Activated T-helper 1 cell treated with anti-CD3 and anti-CD28 coated beads, Interleukin-2, amount 50 U/mL, for 16 hours (primary cell): ENCODE measurements at places on chromosomes 4 and X.
A peak's percentile ranks its signal among the peaks of the same experiment; 100 is the strongest.

DNA sequence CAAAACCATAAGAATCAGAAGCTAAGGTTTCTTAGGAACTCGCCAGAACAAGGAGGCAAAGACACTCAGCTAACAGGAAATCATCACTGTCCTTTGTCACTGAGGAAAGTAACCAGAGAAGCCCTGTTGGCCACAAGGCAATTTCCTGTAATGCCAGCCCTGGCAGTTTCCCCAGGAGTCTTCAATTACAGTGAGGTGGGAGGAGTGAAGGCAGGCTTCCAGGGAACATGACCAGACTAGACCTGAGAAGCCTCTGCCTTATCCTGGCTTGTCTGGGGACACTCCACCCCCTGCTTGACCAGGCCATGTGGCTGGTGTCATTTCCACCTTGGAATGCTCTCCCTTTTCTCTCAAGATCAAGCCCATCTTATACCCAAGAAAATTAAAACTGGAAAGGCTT is 125.3 kb downstream of the COL4A6 start:
- no peak for DNase-seq

DNA sequence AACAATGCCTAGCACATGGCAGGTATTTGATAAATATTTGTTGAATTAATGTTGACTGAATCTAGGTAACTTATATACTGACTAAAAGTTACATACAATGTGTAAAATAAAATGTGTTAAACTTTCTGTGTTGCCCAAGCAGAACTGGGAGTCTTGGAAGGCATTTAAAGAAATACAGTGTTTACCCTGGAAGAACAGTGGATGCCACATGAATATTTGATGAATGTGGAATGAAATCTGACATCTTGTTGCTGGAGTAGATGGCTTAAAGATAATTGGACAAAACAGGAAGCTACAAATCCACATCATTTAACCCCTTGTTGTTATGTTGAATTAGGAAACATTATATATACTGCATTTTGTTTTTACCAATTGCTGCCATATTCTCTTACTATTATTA is 39.9 kb upstream of the SCOC start:
- DNase-seq = no peak

- no peak for DNase-seq
Measured at GRCh38 chrX:31245714-31246113, 173.9 kb upstream of the FTHL17 start.

DNA sequence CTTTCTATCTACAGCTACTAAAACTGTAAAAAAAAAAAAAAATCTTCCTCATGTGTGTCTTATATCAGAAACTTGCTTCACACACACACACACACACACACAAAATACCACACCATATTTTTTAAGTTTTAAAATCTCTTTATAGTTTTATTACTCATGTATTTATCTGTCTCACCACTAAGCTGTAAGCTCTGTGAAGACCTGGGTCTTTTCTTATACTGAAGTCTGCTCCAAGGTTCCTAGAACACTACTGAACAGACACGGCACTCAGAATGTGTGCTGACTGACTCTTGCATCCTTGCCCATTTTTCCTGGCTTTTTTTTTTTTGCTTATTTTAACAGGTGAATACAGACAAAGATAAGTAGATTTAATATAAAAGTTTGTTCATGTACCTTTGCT is 135.6 kb upstream of the CXXC4 start:
- DNase-seq = no peak

- peak; percentile 20 for DNase-seq
Measured at GRCh38 chr4:153573881-153574802, 108.0 kb downstream of the TMEM131L start.

GRCh38 chr4:141680060-141680459 is 43.7 kb downstream of the IL15 start:
- no peak for DNase-seq

GRCh38 chr4:35526456-35526855 is 717.9 kb downstream of the ARAP2 start:
- no peak for DNase-seq

- DNase-seq = no peak
Measured at GRCh38 chr4:158353541-158354304, 143.4 kb downstream of the TMEM144 start.

DNA sequence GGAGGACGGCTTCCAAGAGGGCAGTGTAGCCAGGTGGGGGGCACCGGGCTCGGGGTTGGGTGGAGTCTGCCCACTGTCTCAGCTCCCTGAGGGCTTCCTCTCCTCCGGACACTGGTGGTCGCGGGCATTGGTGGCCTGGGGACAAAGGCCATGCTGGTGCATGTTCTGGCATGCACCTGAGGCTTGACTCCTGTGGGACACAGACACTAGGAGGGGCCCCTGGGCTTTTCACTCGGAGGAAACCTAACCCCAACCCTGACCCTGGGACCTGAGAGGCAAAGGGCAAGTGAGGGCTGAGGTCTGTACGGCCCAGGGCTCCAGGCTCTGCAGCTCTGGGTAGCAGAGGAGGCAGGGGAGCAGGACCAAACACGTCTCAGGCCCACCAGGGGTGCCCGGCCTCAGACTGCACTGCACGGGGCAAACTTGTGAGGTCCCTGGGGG is 22.3 kb upstream of the FGFR3 start:
- DNase-seq = no peak

DNA sequence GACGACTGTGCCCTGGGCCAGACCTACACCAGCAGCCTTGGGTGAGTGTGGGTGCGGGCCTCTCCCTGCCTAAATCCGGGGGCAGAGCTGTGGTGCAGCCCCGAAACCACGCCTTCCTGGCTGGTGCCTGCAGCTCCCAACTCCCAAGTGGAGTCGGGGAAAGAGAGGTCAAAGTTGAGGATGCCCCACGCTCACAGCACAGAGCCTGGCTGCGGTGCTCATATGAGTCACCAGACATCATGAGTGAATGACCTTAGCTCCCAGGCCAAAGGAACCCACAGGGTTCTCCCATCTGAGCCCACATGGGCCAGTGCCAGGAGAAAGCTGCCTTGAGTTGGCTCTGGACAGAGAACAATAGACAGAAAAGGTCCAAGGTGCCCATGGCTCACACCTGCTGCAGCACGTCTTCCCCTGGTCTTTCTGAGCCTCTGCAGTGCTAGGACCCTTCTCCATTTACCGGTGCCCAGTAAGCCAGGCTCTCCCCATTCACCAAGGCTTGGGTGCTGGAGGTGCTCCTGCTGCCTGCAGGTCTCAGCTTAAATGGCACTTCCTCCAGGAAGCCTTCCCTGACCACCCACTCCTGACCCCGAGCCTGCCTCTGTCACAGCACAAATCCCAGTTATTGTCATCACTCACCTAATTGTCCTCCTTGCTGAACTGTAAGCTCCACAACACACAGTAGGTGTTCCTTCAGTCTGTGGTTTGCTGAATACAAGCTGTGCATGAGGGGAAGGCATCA is 224.2 kb downstream of the AFAP1 start:
- no peak for DNase-seq

- DNase-seq = no peak
Measured at GRCh38 chr4:128821151-128821550, 11.7 kb downstream of the JADE1 start.

- DNase-seq = no peak
Measured at GRCh38 chr4:19945501-19945900, 306.2 kb upstream of the SLIT2 start.

GRCh38 chrX:140661643-140662042 is 47.9 kb upstream of the LINC00632 start:
- DNase-seq = no peak

GRCh38 chr4:104979083-104979760 is 167.5 kb upstream of the TET2 start:
- DNase-seq = no peak

GRCh38 chrX:118615141-118615540 is 112.3 kb upstream of the IL13RA1 start:
- DNase-seq = no peak

GRCh38 chr4:73606465-73606974 is 13.7 kb downstream of the RASSF6 start:
- no peak for DNase-seq

DNA sequence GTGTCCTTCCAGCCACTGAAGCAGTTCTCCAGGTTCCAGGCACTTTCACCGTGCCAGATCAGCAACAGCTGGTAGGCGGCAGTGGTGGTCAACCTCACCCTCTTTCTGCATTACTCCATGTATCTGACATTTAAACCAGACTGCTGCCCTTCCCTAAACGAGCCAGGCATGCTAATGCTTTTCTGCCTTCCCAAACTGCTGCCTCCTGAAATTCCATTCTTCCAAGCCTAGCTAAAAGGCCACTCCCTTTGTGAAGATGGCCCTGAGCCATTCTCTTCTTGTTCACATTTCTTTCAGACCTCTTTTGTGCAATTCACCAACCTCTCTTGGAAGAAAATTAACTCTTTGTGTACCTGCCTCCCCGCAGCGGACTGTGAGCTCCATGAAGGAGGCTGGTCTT is 73.7 kb downstream of the CHST7 start:
- no peak for DNase-seq

DNA sequence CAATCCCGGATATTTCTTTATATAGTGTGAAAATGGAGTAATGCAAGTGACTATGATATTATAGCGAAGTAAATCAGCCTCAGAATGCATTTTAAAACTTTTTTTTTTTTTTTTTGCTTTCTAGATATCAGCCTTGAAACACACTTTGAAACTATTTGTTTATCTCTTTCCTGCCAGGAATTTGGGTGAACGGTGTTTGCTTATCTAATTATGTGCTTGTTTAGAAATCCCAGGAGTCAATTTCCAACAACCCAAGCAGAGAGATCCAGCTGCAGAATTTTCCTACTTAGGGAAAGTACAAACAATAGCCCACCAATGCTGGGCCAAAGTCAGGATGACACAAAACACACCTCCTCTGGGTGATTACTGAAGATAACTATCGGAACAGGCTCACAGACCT is 958.8 kb downstream of the PCDH18 start:
- DNase-seq = no peak

- DNase-seq = no peak
Measured at GRCh38 chrX:41491267-41492004, 44.3 kb downstream of the NYX start.

DNA sequence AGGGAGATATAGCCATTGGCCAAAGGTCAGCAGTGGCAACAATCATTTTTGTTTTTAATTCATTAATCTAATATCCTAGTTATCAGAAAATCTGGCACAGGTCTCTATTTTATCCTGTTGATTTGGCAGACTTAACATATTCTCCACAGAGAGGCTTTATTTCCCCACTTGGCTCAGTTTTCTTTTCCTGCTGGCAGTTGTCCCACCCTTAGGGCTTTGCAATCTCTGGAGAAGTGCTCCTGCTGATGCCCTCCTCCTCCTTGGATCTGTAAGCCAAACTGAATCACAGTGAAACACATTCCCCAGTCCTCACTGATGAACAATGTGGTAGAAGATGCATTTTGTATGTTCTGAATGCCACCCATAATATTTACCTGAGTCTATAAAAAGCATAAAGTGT is 889.7 kb downstream of the PDHA2 start:
- DNase-seq = no peak

DNA sequence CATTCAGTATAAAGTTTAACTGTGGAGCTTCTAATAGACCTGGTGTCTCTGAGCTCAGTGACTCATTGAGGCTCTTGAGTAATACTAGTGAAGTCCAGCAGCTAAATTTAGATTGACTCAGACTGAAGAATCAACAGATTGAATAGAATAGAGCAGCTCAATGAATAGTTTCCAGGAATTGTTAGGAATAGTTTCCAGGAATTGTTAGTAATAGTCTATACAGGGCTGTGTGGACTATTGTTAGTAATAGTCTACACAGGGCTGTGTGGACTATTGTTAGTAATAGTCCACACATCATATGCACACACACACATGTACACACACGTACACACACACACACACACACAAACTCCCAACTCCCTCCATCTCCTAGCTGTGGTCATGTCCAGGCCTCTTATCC is 3.0 kb downstream of the GIMD1 start:
- DNase-seq = no peak

GRCh38 chr4:86775061-86775460 is 74.1 kb downstream of the SLC10A6 start:
- no peak for DNase-seq

- DNase-seq = no peak
Measured at GRCh38 chr4:118254368-118254767, 98.4 kb downstream of the PRSS12 start.

DNA sequence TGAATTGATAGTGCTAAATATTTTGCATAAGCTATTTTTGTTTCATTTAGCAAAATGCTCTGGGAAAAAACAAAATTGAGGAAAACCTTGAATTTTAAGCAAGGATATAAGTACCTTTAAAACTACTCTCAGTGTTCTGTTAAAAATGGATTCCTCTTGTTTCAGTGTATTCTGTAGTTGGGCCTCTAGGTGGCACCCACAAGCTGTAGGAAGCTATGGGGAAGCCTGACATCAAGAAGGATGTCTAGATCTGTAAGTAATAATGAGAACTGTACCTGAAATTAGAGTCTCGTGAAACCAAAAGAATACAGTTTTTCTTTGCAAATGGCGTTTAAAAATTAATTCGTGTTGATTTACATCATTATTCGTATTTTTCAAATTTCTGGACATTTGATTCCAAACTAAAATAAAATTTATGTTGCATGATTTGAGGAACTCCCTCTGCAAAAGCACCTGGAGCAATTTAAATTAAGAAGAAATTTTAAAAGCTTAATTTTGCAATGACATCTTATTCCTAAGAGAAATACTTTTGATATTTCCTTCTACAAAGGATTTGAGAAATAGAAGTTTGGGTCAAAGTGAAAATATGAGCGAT is 51.2 kb downstream of the TMPRSS11E start:
- DNase-seq = peak; percentile 4

GRCh38 chrX:17187136-17187756 is 187.8 kb upstream of the NHS start:
- no peak for DNase-seq

- no peak for DNase-seq
Measured at GRCh38 chrX:155127465-155127864, 56.2 kb downstream of the BRCC3 start.

DNA sequence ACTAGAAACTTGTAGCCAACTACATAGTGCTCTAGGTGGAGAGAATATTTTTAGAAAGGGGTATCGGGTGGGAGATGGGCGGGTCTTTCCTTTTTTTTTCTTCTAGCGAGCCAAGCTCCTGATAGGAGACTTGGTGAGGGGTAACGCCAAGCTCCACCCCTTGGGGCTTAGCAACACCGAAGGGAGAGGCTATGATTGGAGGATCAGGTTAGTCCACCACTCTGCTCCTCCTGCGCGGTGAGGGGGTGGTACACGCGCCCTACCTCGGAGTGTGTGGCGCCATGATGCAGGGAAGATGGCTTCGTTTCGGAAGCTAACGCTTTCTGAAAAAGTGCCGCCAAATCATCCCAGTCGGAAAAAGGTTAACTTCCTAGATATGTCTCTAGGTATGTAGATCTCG is at the start of gene LUZP4:
Gene LUZP4 (plus strand): TSS at position 251 of the 400 bp plus-strand sequence. CDS start 45 bp downstream, at position 296.
- DNase-seq = no peak

DNA sequence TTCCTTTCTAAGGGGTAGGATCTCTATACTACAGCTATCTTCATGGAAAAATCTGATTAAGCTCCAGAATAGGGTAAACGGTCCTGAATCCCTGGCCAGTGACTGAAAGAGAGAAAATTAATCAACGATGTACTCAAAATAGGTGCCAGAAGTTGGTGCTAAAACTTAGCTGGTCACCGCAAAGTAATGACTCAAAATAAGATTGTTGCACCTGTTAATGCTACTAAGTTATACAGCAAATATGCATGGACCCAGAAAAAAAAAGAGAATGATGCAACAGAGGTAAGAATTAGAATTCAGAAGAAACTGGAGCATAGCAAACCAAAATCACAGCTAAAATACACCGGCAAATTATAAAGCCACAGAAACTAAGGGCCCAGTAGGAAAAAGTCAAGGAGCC is 239.7 kb upstream of the FAM241A start:
- no peak for DNase-seq

GRCh38 chr4:110982486-110982885 is 359.6 kb upstream of the PITX2 start:
- no peak for DNase-seq

- no peak for DNase-seq
Measured at GRCh38 chr4:186265683-186266652, at the start of gene F11. Gene F11, plus strand, starts transcription at chr4:186266189. Its CDS starts 948 bp downstream, at chr4:186267137.
